ENCODE measurements at places on chromosomes 7 and 10.

GRCh38 chr7:117064688-117065087, 111.4 kb downstream of the ST7 start:
- no peak for DNase-seq

- no peak for DNase-seq
Measured at GRCh38 chr10:17915181-17915580, 36.5 kb upstream of the SLC39A12 start.

- DNase-seq = no peak
Measured at GRCh38 chr7:18903695-18904094, 213.7 kb downstream of the TWIST1 start.

DNA sequence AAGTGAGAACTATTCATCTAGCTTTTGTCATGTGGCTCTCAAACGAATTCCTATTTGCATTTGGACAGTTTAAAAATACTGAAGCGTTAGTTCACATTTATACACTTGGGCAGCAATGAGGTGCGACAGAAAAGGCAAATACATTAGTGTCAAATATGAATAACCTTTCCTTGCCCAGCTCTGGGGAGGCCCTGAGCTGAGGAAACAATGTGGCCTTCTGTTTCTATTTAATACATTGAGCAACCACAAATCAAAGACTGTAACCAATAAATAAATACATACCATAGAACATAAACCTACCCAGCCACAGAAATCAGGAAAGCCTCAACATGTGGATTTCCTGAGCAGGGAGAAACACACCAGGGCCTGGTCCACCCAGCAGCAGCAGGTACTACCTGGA, 585.2 kb downstream of the PARD3 start:
- DNase-seq = no peak

DNA sequence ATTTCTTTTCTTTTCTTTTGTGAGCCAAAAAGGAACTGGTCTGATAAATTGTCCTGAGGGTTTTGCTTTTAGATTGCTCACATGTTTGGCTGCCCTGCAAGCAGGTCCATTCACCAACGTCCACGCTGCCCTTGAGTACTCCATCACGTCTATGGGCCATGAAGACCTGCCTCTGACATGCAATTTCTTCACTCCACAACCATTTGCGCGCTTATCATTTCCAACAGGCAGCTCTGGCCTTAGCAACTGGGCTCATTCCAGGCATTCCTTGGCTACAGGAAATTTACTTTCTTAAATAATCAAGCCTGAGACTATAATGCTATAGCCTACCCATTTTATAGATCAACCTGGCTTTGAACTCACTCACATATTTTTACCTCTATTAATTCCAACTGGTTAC, 408.3 kb upstream of the C7orf33 start:
- no peak for DNase-seq

DNA sequence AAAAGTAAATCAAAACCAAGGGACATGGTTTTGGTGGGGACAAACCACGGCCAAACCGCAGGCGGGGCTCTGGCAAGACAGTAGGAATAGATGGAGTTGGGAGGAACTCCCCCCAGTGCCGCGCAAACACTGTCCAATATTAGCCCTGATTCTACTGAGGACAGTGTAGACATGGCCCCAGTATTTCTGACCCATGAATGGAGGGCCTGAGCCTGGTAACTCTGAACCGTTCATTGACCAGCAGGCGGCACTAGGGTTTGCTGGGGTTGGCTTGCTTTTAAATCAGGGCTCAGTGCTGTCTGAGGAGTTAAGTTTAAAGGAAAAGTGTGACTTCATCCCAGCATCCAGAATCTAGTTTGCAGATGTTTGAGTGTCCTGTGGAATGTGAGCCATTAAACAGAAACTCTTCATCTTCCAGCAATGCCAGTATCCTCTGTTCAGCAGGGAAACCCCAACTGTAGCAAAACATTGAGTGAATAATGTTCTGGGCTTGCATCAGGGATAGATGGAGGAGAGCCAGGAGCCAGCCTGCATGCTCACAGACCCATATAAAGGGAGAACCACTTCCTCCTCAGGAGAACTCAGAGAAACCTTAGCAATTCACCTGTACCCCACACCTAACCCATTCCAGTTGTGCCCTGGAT, 147.4 kb upstream of the PRSS58 start:
- no peak for DNase-seq

DNA sequence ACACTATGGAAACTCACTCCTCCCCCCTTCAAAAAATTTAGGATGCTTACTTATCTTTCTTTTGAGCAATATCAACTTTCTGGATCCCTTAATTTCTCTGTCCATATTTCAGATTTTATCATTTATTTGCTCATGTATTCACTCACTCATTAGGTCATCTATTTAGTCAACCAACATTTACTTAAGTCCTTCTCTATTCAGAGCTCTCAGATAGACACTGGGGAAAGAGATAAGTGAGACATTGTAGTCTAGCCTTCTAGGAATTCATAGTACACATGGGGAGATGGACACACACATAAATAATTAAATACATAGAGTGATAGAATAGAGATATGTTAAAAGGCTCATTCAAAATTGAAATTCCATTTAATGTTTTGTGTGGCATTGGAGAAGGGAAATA, 9.2 kb downstream of the CPN1 start:
- no peak for DNase-seq

GRCh38 chr7:98994046-98994944, 116.0 kb downstream of the TRRAP start:
- no peak for DNase-seq

DNA sequence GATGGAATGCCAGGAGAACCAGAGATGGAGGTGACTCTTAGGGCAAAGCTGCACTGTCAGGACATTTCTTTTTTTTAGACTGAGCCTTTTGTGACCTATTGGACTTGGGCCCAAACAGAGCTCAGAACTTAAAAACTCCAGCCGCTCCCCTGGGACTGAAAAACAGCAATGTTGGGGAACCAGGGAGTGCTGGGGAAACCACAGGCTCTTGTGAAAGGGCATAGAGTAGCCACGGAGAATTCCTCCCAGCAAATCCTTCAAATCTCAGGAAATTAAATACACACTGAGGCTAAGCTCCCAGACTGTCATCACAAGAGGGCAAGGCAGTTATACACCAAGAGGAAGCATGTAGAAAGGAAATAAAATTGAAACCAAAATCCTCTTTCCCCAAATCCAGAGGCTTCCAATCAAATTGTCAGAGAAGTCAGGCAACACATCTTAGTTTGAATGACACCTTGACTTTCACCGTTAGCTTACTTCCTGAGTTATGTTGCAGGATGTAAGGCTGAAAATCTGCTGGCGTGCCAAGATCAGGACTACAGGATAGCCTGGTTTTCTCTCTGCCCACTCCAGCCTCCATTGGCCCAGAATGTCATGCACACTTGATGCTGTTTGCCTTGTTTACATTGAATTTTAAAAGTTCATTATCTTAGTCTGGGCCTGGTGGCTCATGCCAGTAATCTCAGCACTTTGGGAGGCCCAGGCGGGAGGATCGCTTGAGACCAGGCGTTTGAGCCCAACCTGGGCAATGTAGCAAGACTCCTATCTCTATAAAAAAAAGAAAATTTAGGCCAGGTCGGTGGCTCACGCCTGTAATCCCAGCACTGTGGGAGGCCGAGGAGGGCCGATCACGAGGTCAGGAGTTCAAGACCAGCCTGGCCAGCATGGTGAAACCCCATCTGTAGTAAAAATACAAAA, 2.6 kb upstream of the RFC2 start:
- DNase-seq = no peak

DNA sequence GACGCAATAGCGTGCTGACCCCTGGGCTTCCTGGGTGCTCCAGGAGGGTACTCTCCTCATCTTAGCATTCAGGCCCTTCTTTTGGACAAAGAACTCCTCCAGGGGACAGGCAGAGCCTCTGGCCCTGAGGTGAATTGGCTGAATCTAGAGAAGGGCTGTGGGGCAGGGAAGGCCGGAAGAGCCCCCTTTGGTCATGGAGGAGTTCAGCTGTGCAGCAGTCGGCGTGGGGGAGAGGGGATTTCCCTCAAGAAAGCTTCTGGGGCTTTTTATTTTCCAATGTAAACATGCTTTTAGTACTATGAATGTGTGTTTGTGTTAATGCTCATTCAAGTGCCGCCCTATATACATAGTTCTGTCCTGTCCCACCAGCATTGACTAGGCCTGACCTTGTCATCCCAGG, 38.8 kb downstream of the FIGNL1 start:
- no peak for DNase-seq

Measured in hematopoietic multipotent progenitor cell treated with erythropoietin and hydrocortisone succinate and interleukin-3 and kit ligand, for 15 days (in vitro differentiated cells).